ENCODE measurements at places on chromosomes 1 and 21.

DNA sequence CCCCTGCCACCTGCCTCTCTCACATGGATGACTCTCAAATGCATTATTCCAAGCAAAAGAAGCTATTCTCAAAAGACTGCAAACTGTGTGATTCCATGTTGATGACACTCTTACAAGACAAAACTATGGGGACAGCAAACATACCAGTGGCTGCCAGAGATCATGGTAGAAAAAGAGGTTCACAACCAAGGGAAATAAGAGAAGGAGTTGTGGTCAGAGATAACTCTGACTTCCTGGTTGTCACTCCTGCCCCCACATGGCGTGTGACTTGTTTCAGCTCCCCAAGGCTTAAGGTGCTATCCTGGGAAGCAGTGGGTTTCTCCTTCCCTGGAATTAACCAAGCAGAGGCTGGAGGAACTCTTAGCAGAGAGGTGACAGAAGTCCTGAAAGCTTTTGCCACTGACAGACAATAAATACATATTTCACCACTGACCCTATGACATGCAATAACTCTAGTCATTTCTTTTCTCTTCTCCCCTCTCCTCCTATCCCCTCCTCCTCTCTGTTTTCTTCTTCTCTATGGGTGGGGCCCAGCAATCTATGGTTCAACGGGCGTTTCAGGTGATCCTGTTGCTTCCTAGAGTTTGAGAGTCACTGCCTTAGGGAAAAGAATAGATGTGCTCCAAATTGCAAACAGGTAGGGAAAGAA, 185.1 kb downstream of the FCRL5 start:
- DNase-seq = no peak

DNA sequence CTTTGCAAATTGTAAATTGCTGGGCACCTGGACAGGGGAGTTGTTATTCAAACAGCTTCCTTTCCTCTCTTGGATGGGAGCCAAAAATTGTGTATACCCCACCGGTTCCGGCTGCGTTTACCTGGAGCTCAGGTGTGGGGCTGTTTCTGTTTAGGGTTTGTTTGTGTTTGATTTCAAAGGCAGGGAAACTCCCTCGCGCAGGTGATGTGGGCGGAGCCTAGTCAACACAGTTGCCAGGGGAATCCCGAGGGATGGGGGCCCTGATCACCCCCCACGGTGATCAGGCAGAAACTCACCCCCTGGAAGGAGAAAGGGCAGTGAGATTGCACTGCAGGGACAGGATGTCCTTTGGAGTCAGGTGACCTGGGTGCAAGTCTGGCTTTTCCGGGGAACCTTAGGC, 28.3 kb downstream of the CDCP2 start:
- DNase-seq = no peak

DNA sequence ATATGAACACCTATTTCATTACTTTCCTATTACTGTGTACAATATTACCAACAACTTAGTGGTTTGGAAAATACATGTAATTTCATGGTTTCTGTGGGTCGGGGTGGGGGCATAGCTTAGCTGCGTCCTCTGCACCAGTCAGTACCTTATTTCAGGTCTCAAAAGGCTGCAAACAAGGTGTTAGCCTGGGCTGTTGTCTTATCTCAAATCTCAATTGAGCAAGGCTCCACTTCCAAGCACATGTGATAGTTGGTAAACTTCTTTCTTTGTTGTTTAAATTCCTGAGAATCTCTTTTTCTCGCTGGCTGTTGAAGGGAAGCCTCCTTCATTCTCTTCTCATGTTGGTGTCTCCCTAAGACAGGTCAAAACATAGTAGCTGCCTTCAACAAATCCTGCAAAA, 485.4 kb downstream of the AMY1C start:
- no peak for DNase-seq

DNA sequence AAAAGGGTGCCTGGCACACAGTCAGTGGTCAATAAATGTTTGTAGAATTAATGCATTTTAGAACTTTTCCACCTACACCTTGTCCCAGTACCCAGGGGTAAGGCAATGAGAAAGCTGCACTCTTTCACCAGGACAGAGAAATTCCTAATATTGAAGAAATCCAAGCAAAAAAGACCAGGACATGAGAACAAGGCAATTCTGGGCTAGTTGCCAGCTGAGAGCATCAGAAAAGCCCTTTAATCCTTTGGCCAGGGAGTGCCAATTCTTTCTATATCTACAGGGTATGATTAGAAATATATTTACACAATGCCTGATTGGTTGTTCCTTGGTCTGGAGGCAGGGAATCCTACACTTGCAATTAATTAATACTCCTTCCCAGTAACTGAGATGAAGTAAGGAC, 492.4 kb upstream of the NFIA start:
- no peak for DNase-seq

- DNase-seq = peak; percentile 49
These were observed 49.1 kb upstream of the IFNLR1 start for GRCh38 chr1:24235921-24236788.

GRCh38 chr1:208108213-208108608, 136.0 kb downstream of the PLXNA2 start:
- DNase-seq = no peak

- no peak for DNase-seq
These were observed 23.2 kb downstream of the ERRFI1 start for GRCh38 chr1:8002921-8003320.

GRCh38 chr1:200243042-200243437, 166.8 kb downstream of the ZNF281 start:
- DNase-seq = no peak

DNA sequence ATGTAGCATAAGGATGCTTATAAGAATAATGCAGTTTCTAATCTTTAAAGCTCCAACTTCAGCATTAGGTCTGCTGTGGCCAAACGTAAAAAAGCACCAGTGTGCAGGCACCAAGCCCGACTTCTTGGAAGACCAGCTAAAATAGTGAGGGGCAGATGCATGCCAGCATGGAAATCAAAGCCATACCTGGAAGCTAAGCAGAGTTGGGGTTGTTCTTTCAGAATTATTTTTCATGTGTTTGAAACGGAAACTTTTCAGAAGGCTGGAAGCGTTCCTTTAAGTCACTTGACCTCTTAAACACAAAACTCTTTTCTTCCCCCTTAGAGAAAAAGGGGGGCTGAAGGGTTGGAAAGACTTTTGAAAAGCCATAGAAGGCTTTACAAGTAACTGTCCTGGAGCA, 329.2 kb upstream of the C1orf87 start:
- DNase-seq = no peak

DNA sequence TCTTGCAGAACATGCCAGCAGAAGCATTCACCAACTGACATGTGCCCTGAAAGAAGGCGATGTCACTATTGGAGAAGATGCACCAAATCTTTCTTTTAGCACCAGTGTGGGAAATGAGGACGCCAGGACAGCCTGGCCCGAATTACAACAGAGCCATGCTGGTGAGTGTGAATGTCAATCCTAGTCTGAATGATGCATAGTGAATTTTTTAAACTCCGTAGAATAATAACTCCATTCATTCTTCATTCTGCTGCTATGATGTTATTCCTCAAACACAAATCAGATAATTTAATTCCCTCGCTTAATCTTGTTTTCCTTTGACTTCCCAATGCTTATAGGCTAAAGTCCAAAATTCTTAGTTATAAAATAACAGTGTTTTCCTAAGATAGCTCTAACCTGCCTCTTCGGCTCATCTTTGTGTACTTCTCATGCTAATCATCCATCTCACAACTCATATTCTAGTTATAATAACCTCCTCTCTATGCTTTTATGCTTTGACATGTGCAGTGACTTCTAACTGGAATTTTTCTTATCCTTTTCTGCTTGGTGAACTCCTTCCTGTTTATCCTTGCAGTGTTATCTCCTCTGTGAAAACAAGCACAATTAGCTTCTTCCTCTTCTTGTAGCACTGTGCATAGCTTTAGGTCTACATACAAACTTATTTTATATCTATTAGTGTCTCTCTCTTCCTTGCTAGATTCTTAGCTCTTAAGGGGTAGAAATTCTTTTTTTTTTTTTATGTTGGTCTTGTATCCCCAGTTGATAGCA, 14.4 kb downstream of the SDCCAG8 start:
- DNase-seq = no peak

- DNase-seq = no peak
These were observed 67.2 kb downstream of the SLC35A3 start for GRCh38 chr1:100036718-100037655.

- no peak for DNase-seq
These were observed 12.7 kb downstream of the CD58 start for GRCh38 chr1:116558140-116558549.

DNA sequence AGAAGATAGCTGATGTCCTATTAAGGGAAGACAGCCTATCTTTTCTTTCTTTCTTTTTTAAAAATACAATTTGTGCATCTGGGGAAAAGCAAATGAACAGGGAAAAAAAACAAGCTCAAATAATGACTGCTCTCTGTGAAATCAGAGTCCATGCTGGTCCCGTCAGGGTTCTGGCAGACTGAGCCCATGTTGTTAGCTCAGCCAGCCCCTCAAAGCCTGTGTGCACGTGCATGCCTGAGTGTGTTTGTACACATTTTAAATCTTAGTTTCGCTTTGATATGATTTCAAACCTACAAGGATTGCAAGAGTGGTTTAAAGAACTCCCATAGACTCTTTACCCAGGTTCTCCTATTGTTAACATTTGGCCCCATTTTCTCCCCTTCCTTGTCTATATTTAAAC, 231.8 kb upstream of the GREM2 start:
- DNase-seq = no peak

GRCh38 chr1:242788771-242789170, 264.3 kb upstream of the PLD5 start:
- no peak for DNase-seq

DNA sequence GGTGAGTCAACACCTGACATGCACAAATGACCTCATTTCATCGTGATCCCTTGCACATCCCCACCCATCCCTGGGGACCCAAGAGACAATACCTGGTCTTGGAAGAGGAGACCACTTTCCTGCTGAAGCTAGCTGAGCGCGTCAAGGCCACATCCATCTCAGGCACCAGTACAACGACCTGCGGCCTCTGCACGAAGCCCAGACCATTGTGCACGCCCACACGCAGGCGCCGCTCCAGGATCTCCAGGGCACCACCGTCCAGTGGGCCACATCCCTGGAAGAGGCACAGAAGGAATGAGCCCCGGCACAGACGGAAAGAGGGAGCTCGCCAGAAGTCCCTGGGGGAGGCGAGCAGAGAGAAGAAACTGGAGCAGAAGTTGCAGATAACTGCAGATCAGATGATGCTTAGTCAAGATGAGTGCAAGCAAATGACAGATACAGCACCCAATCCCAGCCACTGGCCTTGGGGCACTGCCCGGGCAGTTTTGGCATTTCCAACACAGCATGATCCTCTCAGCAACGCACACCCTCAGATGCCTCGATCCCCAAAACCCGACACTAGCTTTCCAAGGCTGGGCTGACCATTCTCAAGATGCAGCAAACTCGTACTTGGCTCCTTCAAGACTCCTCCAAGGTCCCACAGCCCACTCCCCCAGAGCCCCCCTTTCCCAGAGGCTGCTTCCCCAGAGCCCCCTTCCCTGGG, 44.1 kb downstream of the NPHP4 start:
- DNase-seq = no peak

DNA sequence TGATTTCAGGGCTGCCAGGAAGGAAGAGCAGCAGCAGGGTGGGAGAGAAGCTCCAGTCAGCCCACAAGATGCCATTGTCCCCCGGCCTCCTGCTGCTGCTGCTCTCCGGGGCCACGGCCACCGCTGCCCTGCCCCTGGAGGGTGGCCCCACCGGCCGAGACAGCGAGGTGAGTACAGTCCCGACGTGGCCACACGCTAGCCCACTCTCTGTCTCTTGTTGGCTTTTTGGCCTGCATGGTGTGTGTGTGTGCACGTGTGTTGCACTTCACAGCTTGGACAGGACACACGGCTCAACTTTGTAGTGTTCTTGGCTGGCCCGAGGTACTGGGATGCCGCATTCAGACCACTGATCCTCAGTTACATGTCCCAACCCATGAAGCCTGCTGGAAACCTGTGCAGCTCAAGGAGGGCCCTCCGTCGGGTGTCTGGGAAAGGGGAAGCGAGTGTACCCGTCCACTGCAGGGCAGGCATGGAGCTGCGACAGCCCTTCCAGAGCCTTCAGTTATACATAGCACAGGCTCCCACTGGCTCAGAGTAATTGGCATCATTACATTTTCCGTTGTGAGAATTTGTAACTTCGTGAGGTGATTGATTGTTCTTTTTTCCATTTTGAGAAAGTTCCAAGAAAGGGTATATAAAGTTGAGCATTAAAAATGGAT, 454 bp downstream of the CORT start:
- DNase-seq = no peak
